ENCODE measurements at places on chromosomes 11 and 22.

DNA sequence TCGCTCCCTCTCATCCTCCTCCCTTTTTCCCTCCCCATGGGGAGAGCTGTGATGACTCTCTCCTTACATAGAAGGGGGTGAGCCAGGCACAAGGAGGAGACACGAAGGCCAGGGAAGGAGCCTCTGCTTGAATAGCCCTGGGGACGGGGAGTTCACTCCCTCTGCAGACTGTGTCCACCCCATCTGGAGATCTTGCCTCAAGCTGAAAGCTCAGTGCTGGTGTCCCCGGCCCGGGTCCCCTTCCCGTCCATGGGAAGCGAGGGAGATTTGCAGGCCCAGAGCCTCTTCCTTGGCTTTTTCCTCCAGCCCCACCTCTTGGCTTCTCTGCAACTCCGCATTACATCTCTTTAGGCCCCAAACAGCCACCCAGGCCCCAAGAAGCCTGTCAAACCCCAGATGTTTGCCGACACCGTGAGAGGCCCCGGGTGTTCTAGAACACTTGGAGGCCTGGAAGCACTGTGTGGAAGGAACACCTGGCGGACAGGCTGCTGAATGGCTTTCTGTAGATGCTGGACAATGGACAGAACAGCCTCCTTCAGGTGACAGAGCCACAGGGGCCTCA, 32.3 kb downstream of the LINC01488 start:
- DNase-seq, result no peak

DNA sequence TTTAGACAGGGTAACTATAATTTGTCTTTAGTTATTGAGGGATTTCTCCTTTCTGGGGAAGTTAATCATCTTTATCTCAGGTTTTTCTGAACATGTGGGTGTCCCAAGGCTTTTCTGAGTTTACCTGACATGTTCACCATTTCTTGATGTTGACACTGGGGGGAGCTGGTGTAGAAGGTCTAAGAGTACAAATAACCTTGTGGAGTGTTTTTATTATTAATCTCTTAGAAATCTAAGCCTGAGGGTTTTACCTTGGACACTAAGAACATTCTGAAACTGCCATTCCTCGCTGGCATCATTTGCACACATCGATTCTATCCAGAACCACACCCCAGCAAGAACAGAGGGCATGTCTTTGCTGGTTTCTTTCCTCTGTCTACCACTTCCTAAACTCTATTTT, 15.6 kb upstream of the C11orf91 start:
- peak; percentile 70 for DNase-seq

GRCh38 chr11:129696309-129696989, 119.2 kb upstream of the TMEM45B start:
- no peak for DNase-seq

GRCh38 chr11:110153474-110153873, 60.3 kb downstream of the ZC3H12C start:
- no peak for DNase-seq

DNA sequence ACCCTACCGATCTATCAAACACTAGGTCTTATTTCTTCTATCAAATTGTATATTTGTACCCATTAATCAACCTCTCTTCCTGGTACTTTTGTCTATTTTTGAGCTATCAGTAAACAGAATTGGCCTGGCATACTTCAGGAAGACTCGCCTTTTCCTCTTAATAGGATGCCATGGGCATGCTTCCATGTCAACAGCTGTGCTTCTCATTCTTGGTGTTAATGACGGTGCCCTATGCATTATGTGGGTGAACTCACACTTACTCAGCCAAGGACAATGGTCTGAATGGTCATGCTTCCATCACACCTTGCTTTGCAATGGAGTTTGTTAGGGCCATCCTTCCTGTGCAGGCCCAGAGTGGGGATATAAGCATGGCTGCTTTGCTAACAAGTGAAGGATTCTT, 521.8 kb downstream of the MIAT start:
- no peak for DNase-seq

DNA sequence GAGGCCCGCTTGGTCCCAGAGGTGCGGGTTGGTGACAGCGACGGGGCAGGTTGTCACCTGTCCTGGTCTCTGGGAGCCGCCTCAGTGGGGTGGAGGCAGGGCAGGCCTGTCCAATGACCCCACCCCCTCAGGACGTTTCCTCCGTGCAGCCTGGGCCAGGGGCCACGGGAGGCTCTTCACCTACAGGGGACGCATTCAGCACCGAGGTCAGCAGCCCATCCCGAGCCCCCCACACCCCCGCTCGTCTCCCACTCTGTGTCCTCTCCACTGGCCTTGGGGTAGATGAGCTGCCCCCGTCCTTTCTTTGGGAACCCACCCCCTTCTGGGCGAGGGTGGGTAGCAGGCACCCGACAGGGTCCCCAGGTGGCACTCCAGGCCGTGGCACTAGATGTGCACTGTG, 35.7 kb downstream of the BRSK2 start:
- no peak for DNase-seq

GRCh38 chr22:35393116-35394010, 6.6 kb upstream of the MCM5 start:
- no peak for DNase-seq

DNA sequence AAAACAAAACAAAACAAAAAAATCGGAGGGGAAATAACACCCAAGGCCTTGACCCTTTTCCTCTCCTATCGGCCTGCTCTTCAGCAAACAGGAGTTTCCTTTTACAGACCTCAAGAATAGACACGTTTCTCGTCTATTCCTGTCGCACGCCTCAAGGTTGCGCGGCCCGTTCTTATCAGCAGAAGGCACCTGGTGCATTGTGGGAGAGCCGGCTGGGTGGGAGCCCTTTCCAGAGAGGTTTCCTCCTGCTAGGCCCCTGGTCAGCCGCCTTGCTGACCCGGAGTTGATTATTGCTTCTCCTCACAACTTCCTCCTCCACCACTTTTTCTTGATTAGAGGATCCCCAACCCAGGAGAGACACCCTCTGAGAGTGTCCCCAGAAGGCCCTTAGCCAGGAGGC, 497.3 kb downstream of the MIAT start:
- DNase-seq, result peak; percentile 79

- peak; percentile 23 for DNase-seq
Observed at GRCh38 chr11:47786373-47786772, 19.2 kb upstream of the FNBP4 start.

GRCh38 chr11:68383976-68384501, 71.6 kb downstream of the LRP5 start:
- DNase-seq, result peak; percentile 59

DNA sequence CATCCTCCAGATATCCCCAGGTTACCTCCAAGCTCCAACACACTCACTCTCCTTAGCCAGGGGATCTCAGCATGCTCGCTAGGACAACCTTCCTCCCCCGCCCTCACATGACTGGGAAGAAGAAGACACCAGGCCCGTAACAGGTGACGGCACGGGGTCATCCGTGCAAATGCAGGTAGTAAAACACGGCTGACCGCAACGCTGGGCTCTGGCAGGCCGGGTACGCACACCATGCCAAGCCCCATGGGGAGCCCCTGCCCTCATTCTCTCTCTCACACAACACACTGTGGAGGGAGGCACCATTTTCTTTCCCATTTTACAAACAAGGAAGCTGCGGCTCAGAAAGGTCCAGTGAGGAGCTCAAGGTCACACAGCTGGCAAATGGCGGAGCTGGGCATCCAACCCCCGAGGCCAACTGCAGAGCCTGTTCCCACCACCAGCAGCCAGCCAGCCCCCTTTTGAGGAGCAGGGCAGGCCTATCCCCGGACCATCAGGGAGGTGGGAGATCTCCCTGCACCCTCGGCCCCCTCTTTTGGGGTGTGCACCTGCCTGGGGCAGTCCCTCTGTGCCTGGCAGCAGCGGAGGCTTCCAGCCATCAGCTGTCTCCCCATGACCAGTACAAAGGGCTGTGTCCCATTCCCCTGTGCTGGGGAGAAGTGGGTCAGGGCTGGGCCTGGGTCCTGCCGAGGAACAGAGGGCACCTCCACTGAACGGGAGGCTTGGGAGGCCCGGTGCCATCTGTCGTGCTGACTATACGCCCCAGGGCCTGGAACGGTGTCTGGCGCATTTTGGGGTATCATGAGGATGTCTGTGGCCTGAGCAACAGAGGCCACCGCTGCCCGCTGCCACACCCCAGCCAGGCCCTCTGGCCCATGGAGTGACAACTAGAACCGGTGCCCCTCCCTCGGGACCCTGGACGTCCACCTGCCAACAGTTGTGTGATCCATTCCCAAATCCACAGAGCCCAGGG, 280.9 kb downstream of the CTTN start:
- no peak for DNase-seq

- DNase-seq, result no peak
Observed at GRCh38 chr22:21725956-21726649, 9.5 kb downstream of the YPEL1 start.

DNA sequence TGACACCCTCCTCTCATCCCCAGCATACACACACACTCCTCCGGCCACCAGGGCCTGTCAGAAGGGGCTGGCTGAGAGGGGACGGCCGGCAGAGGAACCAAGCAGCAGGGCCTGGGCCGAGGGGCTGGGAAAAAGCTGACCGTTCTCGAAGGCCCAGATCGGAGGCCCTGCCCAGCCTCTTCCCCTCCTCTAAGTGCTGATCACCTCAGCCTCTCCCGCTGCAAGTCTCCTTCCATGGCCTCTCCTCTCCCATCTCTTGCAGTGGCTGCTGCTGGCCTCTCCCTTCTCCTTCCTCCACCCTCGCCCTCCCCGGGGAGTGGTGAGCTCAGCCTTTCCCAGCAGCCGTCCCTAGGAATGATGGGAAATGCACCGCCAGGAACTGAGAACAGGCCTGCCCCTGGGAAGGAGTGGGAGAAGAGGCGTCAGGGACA, 39.6 kb downstream of the ARRB1 start:
- no peak for DNase-seq

DNA sequence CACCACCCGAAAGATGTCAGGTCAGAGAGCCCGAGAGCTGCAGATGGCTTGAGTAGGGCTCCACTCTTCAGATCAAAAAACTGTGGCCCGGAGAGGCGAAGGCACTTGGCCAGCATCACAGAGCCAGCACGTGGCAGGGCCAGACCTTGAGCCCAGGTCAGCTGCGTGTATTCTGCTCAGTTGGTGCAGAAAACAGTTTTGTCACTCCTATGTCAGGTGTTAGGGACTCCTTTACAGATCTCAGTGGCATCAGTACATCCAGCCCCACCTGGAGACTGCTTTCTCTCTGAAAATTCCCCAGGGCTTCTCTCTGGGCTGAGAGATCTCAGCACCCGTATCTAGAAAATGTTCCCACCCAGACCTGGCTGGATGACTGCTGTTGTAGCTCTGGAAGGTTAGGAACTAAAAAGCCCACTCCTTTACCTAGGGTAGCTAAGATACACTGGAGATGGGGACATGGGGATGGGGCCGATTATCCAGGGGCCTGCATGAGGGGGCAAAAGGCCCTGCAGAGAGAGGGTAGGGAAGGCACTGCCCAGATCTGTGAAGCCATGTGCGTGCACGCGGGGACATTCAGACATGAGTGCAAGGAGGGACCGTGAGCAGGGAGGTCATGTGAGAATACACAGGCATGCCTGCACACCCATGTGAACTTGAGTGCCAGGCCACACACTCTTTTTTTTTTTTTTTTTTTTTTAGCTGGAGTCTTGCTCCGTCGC, 3.4 kb downstream of the APOA1 start:
- DNase-seq, result no peak

- DNase-seq, result no peak
Observed at GRCh38 chr11:29876192-29876591, 140.6 kb downstream of the KCNA4 start.

DNA sequence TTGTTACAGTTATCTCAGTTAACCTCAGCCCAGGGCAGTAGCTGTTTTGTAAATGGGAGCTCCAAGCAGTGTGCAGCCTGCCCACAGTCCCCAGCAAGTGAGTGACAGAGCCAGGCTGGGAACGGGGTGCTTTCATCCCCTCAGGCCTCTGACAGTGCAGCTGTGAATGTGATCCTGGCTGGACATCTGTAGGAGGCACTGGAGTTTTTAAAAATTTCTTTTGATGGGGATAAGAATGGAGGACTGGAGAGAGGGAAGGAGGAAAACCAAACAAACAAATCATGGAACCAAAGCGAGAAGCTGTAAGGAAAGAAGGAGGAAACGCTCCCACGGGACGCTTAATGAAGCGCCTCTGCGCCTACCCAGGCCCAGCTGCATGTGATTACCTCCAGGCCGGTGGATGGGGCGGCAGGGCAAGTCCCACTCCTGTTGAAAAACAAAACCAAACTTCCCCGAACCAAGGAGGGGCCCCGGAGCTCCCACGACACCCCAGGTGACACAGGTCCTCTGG, 40.6 kb downstream of the SCUBE1 start:
- no peak for DNase-seq

GRCh38 chr22:49083607-49084006, 744.1 kb downstream of the BRD1 start:
- no peak for DNase-seq

- peak; percentile 67 for DNase-seq
Observed at GRCh38 chr22:38935023-38935422, 22.4 kb upstream of the APOBEC3A start.

- DNase-seq, result no peak
Observed at GRCh38 chr11:129928923-129929692, 33.7 kb upstream of the NFRKB start.

Measured in hematopoietic multipotent progenitor cell treated with erythropoietin and hydrocortisone succinate and interleukin-3 and kit ligand, for 6 days (in vitro differentiated cells).